ENCODE measurements at places on chromosomes 16 and 17.

- DNase-seq = no peak
These were observed 153.5 kb downstream of the MYO1D start for GRCh38 chr17:32723310-32723955.

GRCh38 chr17:34313164-34313563 lies 6.1 kb upstream of the CCL8 start:
- DNase-seq = peak; percentile 38

DNA sequence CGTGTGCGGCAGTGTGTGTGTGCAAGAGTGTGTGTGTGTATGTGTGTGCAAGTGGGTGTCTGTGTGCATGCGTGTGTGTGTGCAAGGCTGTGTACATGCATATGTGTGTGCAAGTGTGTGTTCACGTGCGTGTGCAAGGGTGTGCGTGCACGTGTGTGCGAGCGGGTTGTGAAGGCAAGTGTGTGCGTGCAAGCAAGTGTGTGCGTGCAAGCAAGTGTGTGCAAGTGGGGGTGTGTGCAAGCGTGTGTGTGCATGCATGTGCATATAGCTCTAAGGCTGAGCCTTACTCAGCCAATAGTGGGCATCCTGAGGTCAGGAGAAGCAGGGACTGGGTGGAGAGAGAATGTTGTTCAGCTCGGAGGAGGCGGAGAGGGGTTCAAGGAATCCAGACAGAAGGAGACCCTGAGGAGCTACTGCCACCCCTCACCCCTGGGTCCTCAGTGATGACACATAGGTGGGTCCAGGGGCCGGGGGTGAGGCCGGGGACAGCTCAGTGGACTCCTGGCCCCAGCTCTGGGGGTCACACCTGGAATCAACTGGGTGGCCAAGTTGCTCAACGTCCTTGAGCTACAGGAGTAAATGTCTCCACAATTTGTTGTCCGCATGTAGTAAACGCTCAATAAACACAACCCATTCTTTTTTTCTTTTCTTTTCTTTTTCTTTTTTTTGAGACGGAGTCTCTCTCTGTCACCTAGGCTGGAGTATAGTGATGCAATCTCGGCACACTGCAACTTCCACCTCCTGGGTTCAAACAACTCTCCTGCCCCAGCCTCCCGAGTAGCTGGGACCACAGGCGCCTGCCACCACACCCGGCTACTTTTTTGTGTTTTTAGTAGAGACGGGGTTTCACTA lies 1.8 kb downstream of the PRR29 start:
- DNase-seq = no peak

- DNase-seq = no peak
These were observed 24.2 kb downstream of the SGSH start for GRCh38 chr17:80195671-80196529.

- DNase-seq = no peak
These were observed 5.5 kb downstream of the SULT1A2 start for GRCh38 chr16:28591355-28591754.

DNA sequence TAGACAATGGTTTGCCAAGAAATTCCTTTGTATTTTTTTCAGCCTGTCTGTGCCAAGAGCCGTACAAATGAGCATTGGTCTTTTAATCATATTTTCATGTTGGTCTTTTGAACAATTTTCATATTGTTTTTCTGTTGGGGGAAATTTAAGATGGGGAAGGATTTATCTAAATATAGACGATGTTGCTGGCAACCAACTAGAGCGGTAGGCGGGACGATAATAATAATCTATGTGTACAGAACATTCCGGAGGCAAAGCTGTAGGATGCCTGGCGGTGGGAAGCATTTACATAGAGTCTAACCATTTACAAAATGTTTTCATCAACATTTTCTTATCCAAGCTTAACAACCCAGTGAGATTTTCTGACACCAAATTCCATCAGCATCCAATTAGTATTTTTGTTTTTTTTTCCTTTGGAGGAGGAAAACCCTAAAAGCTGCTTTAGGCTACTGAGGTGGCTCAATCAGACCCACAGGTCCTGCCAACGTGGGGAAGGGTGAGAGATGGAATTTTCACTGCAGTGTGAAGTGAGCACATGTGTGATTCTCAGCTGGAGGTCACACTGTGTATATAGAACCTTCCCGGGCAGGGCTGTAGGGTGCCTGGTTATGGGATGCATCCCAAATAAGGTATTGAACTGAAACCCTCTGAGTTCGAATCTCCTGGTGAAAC lies 11.7 kb upstream of the SEC14L1 start:
- DNase-seq = no peak

GRCh38 chr17:15213381-15214087 lies 51.6 kb downstream of the PMP22 start:
- DNase-seq = peak; percentile 4

GRCh38 chr16:11354407-11354732 lies 9.1 kb downstream of the RMI2 start:
- DNase-seq = no peak

DNA sequence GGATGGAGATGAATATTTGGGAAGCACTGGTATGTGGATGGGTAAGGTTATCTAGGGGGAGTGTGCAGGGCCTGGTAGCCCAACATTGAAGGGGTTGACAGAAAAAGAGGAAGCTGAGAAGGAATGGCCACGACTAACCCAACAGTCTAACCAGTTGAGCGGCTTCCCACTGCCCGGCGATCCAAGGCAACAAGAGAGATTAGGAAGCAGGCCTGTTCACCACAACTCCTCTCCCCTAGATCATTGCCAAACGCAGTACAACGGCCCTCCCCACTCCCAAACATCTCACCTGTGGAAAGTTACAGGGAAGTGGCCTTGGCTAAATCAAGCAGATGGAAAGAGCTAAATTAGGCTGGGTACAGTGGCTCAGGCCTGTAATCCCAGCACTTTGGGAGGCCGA lies 11.2 kb upstream of the RANGRF start:
- DNase-seq = no peak

GRCh38 chr16:87575027-87575804 lies 27.1 kb upstream of the JPH3 start:
- no peak for DNase-seq

DNA sequence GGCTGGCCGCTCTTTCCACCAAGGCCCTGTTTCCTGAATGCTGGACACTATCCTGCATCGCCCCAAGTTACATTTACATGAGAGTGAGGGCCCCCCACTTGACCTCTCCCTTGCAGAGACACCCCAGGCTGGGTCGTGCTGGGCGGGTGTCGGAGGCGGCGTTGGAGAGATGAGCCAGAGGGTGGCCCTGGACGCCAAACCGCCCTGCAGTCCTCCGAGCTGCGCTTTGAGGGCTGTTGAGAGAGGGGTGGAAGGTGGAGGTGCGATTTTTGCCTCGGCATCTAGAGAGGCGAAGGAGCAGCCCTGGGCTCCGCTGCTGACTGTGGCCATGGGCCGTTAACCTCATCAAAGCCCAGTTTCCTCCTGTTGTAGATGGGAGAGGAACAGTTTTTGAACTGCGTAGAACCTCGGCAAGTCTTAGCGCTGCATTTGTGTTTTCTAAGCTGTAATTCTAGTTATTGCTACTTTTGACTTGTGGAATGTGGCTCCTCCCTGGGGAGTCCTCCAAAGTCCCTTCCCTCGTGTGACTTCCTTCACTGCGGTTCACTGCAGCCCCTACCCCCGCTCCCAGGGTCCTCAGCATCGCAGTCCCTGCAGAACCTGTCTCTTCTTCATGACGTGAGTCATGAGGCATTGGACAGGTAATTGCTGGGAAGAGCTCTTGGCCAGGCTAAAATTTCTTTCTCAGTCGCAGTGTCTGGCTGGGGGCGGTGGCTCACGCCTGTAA lies 986 bp upstream of the ELOB start:
- no peak for DNase-seq

- DNase-seq = no peak
These were observed 20.4 kb downstream of the CDH3 start for GRCh38 chr16:68665501-68665900.

GRCh38 chr17:39756380-39757079 lies 18.8 kb downstream of the GRB7 start:
- DNase-seq = no peak

GRCh38 chr17:48676963-48677558 lies 45.3 kb downstream of the PRAC1 start:
- no peak for DNase-seq

DNA sequence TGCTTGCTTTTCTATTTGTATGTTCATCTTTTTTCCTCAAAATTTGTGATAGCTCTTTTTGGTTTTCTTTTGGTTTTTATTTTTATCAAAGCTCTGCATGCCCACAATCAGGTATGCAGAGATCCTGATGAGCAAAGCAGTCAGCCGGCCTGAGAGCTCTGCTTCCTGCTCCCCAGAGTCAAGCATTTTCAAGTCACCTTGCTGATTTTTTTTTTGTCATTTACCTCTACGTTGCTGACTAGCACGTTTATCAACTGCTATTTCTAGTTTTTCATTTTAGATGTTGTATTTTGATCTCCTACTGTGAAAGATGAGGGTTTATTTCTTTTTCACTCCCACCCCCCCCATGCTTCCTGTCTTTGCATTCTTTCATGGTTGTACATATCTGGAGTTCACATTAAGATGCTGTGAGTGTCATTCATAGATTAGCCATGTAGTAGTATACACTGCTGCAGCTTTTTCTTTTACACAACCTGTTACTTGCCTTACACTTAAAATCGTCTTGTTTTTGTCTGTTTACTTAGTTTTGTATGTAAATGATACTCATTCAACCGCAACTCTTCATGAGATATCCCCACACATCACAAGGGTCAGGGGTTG lies 196.2 kb downstream of the LGALS9B start:
- no peak for DNase-seq

DNA sequence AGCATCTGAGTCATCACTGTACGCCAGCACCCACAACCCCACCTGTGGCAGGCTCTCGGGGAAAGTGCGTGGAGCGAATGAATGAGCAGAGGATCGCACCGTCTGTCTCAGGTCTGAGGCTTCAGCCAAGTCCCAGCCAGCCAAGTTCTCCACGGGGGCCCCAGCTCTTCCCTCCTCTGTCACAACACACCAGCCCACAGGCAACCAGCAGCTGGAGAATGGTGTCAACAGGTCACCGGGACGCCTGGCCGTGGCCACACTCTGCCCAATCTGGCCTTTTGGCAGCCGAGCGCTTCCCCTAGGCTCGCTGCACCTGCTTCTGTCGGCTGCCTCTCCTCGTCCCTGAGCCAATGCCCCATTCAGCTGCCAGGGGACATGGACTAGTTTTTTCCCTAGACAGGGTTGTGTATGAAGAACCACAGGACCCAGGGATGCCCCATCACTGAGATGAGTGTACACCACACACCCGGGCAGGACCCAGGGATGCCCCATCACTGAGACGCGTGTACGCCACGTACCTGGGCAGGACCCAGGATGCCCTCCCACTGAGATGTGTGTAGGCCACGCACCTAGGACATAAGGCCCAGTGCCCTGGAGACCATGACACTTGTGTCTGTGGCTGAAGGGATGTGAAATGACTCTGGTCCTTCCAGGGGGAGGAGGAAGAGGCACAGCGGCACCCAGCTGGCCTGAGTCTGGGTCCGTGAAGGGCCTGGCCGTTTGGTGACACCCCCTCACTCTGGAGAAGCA lies 52.8 kb downstream of the ABR start:
- DNase-seq = no peak

DNA sequence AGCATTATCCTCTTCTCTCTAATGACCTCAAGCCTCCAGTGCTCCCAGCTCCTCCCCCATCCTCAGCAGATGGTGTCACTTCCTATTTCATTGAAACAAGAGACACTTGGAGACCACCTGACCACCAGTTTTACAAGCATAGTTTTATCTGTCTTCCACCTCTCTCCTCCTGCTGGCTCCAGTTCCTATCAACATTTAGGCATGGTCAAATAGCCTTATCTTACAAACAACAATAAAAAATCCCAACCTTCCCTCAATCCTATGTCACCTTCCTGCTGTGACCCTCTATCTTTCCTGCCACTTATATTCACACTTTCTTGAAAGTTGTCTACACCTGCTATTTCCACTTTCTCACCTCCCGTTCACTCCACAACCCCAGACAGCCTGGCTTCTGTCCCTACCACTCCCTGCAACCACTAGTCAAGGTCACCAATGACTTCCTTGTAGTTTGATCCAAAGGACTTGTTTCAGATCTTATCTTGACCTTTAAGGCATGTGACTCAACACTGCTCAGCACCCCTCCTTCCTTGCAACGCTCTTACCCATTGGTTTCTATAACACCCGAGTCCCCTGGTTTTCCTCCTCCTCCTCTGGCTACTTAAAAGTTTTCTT lies 4.3 kb upstream of the NTN1 start:
- no peak for DNase-seq

DNA sequence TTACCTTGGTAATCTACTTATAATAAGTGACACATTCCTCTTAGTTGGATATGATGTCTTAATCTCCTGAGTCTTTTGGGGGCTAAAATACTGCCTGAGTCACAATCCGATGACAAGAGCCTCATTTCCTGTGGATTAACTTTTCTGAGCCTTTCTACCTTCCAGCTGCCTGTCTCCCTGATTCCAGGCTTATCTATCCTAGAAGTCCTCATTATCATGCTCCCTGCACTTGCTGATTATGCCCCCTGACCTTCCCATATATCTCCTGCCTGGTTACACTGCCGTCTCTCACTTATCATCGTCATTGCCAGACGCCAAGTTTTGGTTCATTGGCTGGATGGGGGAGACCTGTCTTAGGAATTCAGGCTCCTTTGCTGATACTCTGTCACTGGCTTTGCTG lies 727.4 kb upstream of the CA10 start:
- no peak for DNase-seq

DNA sequence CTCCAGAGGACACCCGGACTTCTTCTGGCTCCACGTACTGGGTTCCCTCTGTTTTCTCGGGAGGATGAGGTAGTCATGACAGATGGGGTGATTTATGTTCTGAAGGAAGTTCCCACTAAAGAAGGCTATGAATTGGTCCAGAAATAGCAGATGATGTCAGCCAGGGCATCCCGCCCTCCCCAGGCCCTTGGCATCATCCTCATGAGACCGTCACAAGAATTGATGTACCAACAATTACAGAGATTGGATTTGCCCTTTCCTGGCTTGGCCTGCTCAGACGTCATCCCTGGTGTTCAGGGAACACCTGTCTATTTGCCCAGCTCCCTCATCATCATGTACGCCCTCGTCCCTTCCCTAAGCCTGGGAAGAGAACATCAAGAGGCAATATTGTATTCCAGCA lies 102.8 kb upstream of the CCL1 start:
- DNase-seq = no peak

DNA sequence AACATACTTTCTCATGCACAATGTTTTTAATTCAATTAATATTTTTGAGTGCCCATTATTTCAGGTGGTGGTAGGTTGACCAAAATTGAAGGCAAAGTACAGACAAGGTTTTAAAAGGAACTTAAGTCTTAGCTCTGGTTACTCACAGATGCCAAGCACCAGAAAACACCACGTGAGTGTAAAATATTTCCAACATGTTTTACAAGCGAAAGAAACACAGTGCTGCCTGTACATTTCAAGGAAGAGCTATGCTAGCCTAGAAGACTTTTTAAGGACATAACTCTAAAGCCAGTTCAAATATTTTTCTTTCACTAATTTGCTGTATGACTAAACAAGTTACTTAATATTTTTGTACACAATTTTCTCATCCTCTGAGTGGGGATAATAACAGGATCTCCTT lies 736.4 kb upstream of the GOT2 start:
- DNase-seq = no peak

DNA sequence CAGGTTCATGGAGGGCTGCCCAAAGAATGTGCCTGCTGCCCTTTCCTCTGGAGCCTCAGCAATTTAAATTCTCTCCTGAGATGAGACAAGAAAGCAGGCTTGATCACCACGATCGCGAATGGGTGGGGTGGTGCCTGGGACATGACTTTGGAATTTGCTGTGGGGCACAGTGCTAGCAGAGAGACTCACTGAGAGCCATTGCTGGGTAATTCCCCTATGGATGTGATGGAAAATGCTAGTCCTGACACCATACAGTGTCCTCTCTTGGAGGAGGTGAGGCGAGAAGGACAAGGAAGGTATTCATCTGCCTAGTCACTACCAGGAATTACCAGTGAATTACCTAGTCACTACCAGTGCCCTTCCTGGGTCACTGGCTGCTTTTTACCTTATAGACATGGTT lies 15.5 kb downstream of the FAM20A start:
- no peak for DNase-seq
